SK-N-MC (cell line): ENCODE measurements at places on chromosomes 1 and 21.

- no peak for DNase-seq
Measured at GRCh38 chr1:44785501-44786137, 2.4 kb downstream of the BEST4 start.

- no peak for DNase-seq
Measured at GRCh38 chr1:173914366-173914871, 2.7 kb downstream of the SERPINC1 start.

DNA sequence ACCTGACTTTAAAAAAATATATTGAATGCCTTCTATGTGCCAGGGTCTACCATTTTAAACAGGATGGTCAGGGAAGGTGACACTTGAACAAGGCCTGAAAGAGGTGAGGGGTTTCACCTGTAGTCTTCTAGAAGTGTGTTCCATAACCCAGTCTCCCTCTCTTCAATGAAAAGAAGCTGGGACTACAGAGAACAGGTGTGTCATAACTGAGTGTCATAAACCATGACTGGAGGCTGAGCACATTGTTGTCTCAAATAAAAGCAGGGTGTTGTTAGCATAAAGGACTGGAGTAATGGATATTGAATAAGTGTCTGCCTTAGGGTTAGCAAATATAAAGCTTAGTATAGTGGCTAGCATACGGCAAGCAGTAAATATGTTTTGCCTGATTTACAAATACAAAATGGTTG lies 65.4 kb downstream of the SYDE2 start:
- no peak for DNase-seq

DNA sequence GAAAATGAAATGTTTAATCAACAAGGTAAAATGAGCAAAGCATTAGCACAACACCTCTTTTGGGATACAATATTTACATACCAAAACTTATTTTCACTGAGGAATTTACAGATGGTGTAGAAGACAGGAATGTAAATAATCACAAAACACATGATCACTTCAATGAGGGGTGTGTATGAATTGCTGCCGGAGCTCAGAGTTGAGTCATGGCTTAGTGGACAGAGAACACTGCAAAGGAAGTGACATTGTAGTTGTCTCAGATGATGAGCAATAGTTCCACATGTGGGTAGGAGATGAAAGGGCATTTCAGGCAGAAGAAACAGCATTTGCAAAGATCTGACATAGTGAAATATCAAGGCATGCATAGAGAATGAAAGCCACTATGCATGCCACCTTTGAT lies 5.6 kb upstream of the KPRP start:
- DNase-seq, result no peak

GRCh38 chr1:161008869-161009510 lies 12.0 kb downstream of the F11R start:
- DNase-seq, result no peak

GRCh38 chr1:5830771-5831599 lies 161.2 kb downstream of the NPHP4 start:
- DNase-seq, result no peak

DNA sequence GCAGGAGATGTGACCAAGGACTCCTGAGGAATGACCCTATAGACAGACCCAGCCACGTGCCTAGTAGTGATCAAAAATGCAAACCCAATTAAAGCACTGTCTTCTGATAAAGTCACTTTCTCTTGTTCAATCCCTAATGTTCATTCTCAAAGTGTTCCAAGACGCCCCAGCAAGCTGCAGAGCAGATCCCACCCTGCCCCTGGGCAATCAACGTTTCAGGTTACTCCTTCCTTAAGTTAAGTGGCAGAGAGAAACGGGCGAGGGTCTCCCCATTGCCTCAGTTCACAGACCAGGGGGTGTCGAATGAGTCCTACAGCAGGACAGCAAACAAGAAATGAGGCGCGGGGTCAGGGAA lies 699 bp upstream of the RGS2 start:
- DNase-seq, result no peak

GRCh38 chr1:10737651-10738050 lies 58.8 kb downstream of the CASZ1 start:
- no peak for DNase-seq

GRCh38 chr1:19844731-19845495 lies 29.8 kb upstream of the RNF186 start:
- no peak for DNase-seq

- no peak for DNase-seq
Measured at GRCh38 chr1:63829349-63830327, 55.8 kb downstream of the ROR1 start.

- DNase-seq, result no peak
Measured at GRCh38 chr1:46812065-46812963, 13.5 kb downstream of the CYP4B1 start.

- no peak for DNase-seq
Measured at GRCh38 chr1:182703539-182703938, 19.2 kb upstream of the RGS8 start.

- DNase-seq, result no peak
Measured at GRCh38 chr1:240878631-240879030, 266.7 kb upstream of the GREM2 start.

GRCh38 chr1:88060750-88061491 lies 623.2 kb upstream of the PKN2 start:
- no peak for DNase-seq

DNA sequence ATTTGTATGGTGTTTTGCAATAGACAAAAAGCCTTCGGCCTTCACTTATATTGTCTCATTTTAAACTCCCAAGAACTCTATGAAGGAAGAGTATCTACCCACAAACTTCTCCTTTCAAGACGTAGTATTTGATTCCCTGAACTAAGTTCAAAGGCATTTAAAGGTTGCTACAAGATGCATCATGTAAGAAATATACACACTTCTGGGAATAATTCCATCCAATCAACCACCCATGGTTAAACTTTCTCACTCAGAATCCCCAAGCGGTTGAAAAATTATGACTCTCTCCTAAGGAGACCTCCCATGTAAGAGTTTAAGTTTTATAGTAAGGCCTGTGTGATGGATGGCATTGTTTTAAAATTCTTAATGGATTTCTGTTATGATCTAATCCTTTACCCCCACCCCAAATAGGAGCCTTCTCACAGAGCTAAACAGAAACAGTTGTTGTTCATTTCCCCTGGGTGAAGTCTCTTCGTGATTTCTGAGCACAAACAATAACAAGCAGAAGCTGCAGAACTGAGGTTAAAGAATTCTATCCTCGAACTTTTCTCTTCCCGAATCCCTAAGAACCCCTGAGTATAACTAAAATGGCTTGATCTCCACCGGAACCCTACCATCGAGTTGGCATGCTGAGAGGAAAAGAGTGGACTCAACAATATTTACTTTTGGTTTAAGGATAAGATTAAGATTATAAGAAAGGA lies 185.0 kb downstream of the TGFBR3 start:
- DNase-seq, result no peak

GRCh38 chr21:42433946-42434551 lies 30.3 kb downstream of the UBASH3A start:
- no peak for DNase-seq

GRCh38 chr1:182149411-182149965 lies 88.0 kb upstream of the ZNF648 start:
- DNase-seq, result no peak

DNA sequence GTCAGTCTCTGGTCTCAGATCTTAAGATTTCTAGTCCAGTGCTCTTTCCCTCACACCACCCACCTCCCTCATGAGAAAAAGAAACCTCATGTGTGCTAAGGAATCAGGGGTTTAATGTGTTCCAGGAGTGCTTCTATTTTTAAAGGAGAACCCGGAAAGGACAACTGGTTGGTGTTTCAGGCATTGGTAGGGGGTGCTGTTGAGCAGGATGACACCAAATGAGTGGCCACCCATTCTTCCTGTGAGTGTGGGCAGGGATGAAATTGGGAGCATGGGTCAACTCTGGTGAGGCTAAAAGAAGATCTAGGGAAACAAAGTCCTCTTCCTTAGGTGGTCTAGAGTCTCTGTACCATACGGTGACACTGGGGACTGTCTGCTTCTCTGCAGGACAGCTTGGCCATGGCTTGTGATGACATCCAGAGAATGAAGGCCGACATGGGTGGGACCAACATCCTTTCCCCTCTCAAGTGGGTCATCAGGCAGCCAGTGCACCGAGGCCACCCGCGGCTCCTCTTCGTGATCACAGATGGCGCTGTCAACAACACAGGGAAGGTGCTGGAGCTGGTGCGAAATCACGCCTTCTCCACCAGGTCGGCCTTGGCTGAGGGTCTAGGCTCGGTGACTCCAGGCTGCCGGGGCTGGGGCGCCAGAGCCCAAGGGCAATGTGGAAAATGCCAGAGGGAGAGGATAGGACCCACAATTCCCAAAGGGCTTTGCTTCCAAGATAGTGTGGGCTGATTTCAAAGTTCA lies 39.3 kb downstream of the VWA5B1 start:
- no peak for DNase-seq

GRCh38 chr1:92481599-92481925 lies 5.2 kb downstream of the GFI1 start:
- no peak for DNase-seq

DNA sequence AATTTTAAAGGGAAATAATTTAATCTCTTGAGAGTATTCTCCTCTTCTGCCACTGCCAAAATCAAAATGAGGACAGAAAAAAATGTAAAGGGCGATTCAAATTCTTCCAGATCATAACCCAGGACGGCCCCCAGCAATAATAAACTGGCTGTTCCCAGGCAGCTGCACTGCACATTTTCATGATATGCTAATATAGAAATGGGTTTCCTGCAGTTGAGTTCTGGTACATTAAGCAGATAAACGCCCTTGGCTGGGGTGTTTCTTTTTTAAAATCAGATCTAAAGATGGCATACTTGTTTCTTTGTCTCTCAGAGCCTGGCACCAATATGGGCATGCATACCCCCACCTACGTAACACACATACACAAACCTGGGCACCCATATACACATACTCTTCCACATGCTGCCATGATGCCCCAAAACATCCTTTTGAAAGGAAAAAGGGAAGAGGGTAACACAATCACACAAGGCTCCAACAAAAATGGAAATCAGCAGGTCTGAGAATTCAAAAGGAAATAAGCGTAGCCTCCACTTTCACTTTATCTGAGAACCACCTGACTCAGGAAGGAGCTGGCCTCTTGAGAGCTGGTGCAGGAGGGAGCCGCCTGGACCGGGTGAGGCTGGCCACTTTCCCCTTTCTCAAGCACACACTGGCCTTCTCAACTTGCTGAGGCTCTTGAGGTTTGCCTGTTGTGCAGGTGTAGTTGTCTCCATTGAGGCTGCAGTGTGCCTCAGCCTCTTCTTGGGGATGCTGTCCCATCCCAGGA lies 653.4 kb downstream of the KIF26B start:
- DNase-seq, result no peak

DNA sequence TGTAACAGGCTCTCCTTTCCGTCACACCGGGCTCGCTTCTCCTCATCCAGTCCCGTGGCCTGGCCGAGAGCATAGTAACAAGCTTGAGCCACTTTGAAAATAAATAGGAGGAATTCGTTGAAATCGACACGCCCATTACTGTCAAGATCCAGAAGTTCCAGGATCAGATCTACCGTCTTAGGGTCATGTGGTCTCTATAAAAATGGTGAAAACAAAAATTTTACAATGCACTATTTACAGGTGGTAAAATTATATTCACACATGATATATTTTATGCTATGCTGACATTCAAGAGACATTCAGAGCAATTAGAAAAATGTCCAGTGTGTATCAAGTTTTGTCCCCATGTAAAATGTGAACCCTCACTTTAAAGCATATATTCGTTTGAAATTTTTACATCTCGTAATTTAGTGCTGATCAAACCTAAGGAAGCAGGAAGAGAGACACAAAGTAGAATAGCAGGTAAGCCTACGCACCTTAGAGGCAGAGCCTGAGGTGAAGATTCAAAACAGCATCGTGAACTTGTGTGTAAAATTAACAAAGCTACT lies 2.3 kb downstream of the TCHH start:
- DNase-seq, result no peak

DNA sequence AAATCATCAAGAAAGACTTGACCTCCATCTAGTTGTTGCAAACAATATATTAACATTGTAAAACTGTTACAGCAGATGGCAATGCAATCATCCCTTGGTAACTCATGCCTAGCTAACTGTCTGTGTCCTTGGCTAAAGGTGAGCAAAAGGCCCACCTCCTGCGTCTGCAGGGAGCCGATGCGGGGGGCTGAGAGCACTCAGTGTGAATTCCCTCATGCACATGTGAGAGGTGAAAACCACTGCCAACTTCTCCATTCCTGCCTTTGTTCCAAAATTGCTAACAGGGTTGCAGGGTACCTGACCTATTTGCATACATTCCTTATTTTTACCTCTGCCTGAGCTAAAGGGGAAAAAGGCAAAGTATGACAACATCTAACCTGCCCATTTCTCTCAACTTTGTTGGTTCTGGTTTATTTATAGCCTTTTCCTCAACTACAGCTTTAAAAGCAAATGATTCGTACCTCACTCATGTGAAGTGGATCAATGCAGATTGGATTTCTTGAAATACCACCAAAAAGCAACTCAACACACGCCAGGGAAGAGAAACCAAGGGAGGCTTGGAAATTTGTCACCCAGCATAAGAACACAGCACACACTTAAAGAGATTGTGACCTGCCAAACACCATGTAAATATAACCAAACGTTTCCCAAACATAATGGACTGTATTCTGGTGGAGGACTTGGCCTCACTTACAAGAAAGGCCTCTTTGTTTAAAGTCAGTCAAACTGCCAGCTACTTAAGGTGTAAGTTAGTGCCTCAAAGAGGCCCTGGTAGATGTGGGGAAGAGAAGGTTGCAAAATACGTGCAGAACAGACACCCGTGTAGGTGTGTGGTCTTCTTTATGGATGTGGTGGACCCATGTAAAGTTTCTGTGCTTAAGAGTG lies 651.0 kb downstream of the SMYD3 start:
- no peak for DNase-seq

DNA sequence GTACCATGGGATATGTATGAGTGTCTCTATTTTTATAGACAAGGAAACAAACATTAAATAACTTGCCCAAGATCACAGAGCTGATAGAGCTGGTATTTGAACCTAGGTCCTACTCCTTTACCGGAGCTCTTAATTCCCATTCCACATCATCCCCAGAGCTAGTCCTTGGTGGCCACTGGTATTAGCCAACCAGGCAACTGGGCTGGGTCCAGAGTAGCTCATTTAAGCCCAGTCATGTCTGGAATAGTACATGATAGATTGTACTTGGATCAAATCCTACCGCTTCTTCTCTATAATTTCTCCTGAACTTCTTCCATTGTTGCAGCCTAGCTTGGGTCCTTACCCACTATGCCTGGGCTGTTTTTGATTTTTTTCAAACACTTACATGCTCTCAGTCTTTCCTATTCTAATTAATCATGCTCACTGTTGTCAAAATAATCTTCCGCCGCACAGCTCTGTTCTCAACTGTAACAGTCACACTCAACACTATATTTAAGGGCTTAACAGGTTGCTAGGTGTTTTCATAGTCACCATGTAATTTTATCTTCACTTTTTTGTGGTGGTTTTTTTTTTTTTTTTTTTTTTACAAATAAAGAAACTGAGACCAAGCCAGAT lies 80.2 kb downstream of the COLGALT2 start:
- no peak for DNase-seq

GRCh38 chr1:30108186-30108585 lies 615.2 kb downstream of the MATN1 start:
- DNase-seq, result no peak

DNA sequence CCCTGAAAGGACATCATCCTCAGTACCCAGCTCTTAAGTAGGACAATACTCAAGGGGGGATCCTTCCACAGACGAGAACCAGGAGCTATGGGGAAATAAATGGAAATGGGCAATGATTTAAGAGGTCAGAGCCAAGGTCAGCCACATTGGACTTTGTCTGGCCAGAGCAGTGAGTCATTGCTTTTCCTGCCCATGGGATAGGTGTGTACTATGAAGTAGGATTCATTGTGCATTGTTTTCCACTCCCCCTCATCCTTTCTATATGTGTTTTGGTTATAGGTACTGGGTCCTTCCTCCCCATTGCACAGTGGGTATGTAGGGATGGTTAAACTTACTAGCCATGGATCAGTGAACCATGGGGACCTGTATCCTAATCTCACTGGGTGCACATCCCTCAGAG lies 328.9 kb upstream of the USP25 start:
- no peak for DNase-seq
